ENCODE measurements at places on chromosomes 16 and 17. TPM values are rescaled to one million over a fixed set of nuclear protein-coding genes. Genes with fewer than 3 reads are reported as not detected.

Gene KRT39
- 0.09 TPM for polyA plus RNA-seq

Gene UMOD
- polyA plus RNA-seq: 202 TPM

Gene OXLD1
- polyA plus RNA-seq: 28.2 TPM

Gene PRKCB
- 3.8 TPM for polyA plus RNA-seq

Gene P2RX5
- polyA plus RNA-seq: 1.6 TPM

Gene C17orf113
- 3.6 TPM for polyA plus RNA-seq

Gene HAS3
- 4.6 TPM for polyA plus RNA-seq

Gene AFMID
- 82.0 TPM for polyA plus RNA-seq

Gene ERN1
- polyA plus RNA-seq: 11.1 TPM

Gene UTS2R
- 1.1 TPM for polyA plus RNA-seq

Gene KRTAP3-1
- polyA plus RNA-seq: not detected

Gene TPSAB1
- polyA plus RNA-seq: not detected

Gene LITAFD
- 0.17 TPM for polyA plus RNA-seq

Gene PROCA1
- polyA plus RNA-seq: 9.8 TPM

Gene WNT3
- 2.1 TPM for polyA plus RNA-seq

Gene PRSS27
- 2.3 TPM for polyA plus RNA-seq

Gene CACNA1H
- 28.2 TPM for polyA plus RNA-seq

Gene FGF11
- 6.7 TPM for polyA plus RNA-seq

Gene TMEM235
- polyA plus RNA-seq: not detected

Gene TMED6
- polyA plus RNA-seq: 1.9 TPM

Gene KRT37
- polyA plus RNA-seq: not detected

Gene CD300E
- polyA plus RNA-seq: 0.32 TPM

Gene TUBB3
- polyA plus RNA-seq: 13.7 TPM

Gene RHBDF2
- 9.2 TPM for polyA plus RNA-seq

Gene MYH8
- 0.64 TPM for polyA plus RNA-seq

Gene HS3ST2
- polyA plus RNA-seq: 0.17 TPM

Gene CORO6
- polyA plus RNA-seq: 5.5 TPM

Gene OTOA
- 0.16 TPM for polyA plus RNA-seq

Gene AIPL1
- not detected for polyA plus RNA-seq

Gene CSH1
- not detected for polyA plus RNA-seq

Gene TMEM186
- 16.7 TPM for polyA plus RNA-seq

Gene ACSM3
- 91.4 TPM for polyA plus RNA-seq

Gene NPTX1
- 1.1 TPM for polyA plus RNA-seq

Gene GLIS2
- 32.5 TPM for polyA plus RNA-seq

Gene IFI35
- 12.5 TPM for polyA plus RNA-seq

Gene GLP2R
- polyA plus RNA-seq: not detected

Gene CDK3
- 8.1 TPM for polyA plus RNA-seq

Gene ADORA2B
- polyA plus RNA-seq: 7.5 TPM

Gene TBC1D3G
- not detected for polyA plus RNA-seq

Gene ZPBP2
- not detected for polyA plus RNA-seq

Gene ZFPM1
- polyA plus RNA-seq: 4.9 TPM

Gene CIBAR2
- polyA plus RNA-seq: 0.21 TPM

Gene CHD9NB
- polyA plus RNA-seq: 10.4 TPM
